ENCODE measurements at places on chromosomes 2 and 18.
A peak's percentile ranks its signal among the peaks of the same experiment; 100 is the strongest.

- DNase-seq, result no peak
These were observed 3.2 kb upstream of the SH3RF3 start for GRCh38 chr2:109125593-109126500.

GRCh38 chr2:64487256-64488049 lies 33.5 kb downstream of the LGALSL start:
- DNase-seq, result no peak

GRCh38 chr2:68569604-68570003 lies 73.8 kb upstream of the PROKR1 start:
- no peak for DNase-seq

DNA sequence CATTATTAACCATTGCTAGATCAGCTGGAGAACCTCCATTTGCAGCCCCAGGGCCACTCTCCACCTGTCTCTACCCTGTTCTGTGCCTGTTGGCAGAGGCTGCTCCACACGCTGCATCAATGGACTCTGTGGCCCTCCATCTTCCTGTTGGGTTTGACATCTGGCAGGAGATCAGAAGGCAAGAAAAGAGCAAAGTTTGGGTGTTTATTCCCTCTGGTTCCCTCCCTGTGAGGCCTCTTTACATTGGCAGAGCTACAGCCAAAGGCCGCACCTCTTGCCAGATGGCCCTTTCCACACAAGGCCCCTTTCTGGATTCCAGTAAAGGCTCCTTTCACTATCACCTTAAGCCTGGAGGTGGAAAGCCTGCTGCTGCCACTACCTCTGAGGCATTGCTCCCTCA lies 110.9 kb upstream of the RND3 start:
- peak; percentile 77 for DNase-seq

DNA sequence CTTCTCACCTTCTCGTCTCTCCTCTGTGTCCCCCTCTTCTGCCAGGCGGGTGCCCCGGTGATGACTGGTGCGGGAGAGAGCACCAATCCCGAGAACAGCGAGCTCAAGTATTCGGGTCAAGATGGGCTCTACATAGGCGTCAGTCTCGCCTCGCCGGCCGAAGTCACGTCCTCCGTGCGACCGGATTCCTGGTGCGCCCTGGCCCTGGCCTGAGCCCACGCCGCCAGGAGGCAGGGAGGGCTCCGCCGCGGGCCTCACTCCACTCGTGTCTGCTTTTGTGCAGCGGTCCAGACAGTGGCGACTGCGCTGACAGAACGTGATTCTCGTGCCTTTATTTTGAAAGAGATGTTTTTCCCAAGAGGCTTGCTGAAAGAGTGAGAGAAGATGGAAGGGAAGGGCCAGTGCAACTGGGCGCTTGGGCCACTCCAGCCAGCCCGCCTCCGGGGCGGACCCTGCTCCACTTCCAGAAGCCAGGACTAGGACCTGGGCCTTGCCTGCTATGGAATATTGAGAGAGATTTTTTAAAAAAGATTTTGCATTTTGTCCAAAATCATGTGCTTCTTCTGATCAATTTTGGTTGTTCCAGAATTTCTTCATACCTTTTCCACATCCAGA lies 31.3 kb downstream of the GATA6 start:
- no peak for DNase-seq

GRCh38 chr18:10482985-10483949 lies 28.8 kb downstream of the APCDD1 start:
- no peak for DNase-seq

DNA sequence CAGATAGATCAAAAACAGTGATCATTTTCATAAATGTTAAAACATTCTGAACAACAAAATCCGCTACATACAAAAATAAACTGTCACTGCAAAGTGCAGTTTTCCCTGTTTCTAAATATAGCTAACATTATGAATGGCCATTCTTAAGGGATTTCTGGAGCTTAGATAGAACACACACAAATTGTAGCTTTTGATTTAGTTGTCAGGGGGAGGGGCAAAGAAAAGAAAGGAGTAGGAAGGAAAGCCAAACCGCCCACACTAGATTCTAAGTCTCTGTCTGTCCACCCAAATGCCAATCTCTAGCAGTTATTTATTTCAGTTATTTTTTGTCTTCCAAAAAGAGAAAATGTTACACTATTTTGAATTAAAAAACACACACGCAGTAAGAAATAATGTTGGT lies 182.4 kb downstream of the CDH2 start:
- no peak for DNase-seq

DNA sequence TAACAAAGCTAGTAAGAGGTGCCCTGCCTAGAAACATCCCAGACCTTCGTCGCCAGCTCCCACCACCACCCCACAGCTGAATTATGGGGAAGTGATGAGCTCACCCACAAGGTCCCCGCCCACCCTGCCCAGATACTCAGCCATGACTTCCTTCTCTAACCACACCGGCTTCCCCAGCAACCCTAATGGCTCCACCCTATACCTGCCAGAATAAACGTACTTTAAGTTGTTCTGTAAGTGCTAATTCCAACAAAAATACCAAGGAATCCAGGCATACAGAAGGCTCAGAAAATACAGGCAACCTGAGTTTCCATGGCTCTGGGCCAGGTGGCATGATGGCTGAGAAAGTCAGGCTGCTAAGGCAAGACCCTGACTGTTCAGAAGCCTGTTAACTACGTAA lies 39.1 kb downstream of the TMEM163 start:
- DNase-seq, result no peak

- DNase-seq, result no peak
These were observed 42.0 kb downstream of the PARD6G start for GRCh38 chr18:80205294-80205693.

DNA sequence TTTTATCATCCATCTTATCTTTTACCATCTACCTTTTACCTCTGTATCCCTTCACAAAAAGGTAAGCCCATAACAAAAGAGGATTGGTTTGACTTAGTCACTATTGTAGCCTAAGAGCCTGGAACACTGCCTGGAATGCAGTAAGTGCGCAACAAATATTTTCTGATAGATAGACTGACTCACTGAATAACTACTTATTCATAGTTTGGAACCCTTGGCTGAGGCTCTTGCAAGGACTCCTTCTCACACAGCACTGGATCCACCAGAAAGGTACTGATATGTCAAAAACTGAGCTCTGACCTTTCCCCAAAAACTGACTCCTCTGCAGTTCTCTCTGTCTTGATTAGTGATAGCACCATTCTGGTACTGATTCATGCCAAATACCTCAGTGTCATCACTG lies 426.7 kb downstream of the SETBP1 start:
- DNase-seq, result no peak

DNA sequence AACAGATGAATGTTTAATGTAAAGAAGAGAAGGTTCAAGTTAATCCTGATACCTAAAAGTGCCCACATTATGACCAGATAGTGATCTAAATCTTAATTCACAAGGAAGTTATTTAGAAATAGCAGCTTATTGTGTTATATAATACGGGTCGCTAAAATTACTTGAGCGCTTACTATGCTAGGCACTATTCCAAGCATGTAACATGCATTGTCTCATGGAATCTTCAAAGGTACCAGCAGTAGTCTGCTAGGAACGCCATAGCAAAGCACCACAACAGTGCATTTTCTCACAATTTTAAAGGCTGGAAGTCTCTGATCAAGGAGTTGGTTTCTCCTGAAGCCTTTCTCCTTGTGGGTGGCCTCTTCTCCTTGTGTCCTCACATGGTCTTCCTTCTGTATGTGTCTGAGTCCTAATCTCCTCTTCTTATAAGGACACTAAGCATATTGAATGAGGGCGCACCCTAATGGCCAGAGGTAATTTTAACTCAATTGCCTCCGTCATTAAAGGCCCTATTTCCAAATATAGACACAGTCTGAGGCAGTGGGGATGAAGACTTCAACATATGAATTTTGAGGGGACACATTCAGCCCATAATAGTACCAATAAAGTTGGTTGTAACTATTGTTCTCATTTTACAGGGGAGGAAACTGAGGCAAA lies 118.4 kb downstream of the LRRC30 start:
- no peak for DNase-seq

GRCh38 chr2:136031711-136032110 lies 46.3 kb upstream of the DARS1 start:
- no peak for DNase-seq

GRCh38 chr18:38663270-38663669 lies 1097.7 kb upstream of the CELF4 start:
- DNase-seq, result no peak

GRCh38 chr2:129480790-129481189 lies 498.7 kb upstream of the RAB6C start:
- no peak for DNase-seq

DNA sequence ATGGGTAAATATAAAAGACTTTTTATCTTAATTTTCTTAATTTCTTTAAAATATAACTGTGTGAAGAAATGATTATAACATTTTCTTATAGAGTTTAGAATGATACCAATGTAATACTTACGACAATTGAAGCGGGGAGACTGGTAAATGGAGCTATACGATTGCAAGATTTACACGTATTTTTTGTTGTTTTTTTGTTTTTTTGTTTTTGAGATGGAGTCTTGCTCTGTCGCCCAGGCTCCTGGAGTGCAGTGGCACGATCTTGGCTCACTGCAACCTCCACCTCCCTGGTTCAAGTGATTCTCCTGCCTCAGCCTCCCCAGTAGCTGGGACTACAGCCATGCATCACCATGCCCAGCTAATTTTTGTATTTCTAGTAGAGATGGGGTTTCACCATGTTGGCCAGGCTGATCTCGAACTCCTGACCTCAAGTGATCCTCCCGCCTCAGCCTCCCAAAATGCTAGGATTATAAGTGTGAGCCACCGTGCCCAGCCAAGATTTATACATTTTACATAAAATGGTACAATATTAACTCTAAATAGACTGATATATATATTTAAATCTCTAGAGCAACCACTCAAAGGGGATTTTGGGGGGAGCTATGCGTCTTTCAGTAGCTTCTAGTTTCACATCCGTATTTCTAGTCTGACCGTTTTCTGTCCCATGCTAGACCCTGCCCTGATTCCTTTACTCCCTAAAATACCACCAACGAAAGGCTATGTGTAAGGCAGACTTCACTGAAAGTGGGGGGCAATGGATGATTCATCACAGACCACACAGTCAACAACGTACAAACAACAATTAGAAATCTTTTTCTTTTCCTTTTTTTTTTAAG lies 28.2 kb upstream of the ATG16L1 start:
- no peak for DNase-seq

DNA sequence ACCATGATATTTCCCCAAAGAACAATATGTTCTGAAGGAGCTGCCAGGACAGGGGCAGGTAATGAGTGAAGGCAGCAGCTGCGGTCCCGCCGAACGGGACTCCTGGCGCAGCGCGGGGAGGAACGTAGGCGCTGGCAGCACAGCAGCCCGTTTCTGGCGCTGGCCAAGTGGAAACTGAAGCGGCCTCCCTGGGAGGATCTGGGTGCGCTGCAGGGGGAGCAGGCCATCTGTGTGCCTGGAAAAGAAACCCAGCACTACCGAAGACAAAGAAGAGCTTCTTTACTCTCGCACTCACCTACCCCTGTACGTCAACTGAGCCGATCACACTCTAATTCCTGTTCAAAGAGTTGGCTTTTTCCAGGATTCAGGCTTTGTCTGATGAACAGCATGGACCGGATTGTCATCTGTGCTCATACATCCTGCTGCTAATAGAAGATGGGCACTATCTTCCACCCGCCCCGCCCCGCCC lies 11.8 kb downstream of the G6PC2 start:
- DNase-seq, result peak; percentile 64

DNA sequence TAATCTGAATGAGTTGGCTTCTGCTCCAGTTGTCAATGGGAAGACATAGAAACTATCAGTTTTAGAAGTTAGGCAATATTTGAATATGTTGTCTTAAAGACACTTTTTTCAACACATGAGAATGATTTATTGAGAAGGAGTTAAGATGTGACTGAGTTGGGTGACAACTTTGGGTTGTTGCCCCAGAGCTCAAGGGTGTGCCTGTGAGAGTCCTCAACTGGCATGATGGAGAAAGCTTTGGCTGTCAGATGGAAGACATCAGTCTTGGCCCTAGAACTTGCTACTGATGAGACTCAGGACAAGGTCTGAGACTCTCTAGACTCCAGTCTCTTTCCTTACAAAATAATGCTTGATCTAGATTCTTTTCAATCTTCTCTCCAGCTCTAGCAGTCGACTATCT lies 69.0 kb upstream of the CTAGE1 start:
- DNase-seq, result no peak

DNA sequence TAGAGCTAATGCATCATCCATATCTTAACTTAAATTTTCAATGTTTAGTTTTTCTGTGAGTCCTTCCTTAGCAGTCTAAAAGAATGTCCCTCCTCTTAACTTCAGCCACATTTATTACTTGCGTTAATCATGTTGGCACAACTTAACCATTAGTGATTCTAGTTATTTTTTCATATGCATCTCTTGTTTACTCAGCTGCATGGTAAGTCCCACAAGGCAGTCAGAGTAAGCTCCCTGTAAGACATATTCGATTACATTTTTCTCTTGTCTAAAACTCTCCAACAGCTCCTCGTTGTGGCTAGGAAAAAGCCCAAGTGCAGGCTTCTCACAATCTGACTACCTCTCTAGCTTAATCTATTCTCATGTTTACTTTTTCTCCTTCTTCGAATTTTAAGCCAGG lies 2045.3 kb upstream of the PIK3C3 start:
- no peak for DNase-seq

GRCh38 chr2:24360963-24361330 lies 611 bp upstream of the ITSN2 start:
- no peak for DNase-seq

- no peak for DNase-seq
These were observed 63.3 kb upstream of the CSRNP3 start for GRCh38 chr2:165406173-165406572.

DNA sequence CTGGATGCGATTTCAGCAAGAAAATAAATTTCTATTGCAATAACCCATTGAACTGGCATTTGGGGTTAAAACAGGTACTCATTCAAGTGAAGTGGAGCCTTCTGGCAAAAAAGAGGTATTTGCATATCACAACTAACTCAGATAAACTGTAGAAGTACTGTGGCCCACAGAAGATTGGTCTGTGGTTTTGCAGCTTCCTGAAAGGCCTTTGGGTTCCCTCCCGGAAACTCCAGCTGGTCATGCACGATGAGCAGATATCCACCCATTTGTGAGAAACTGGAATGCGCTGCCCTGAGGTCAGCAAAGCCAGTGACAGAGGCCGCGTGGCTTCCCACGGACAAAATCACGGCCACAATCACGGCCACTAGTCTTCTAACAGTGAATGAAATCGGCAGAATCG lies 106.3 kb downstream of the EPHA4 start:
- no peak for DNase-seq

GRCh38 chr2:46181306-46181705 lies 115.9 kb upstream of the EPAS1 start:
- no peak for DNase-seq

GRCh38 chr18:57404345-57404744 lies 30.8 kb upstream of the ONECUT2 start:
- DNase-seq, result no peak

GRCh38 chr2:114735126-114735525 lies 292.7 kb downstream of the DPP10 start:
- no peak for DNase-seq

DNA sequence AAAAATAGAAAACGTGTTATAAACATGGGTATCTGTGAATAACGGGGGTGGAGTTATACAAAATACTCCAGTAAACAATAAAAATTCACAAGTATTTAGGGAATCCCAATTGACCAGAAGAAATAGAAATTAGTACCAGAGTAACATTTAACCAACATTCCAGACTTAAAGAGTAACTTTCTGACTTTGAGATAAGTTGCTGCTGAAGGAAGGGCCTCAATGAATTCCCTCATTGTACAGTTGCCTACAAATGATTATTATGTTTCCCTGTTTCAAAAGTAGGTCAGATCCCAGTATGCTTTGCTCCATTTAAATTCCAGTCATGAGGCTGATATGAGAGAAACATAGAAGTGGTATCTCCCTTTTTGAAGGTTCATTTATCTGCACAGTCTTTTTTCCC lies 88.3 kb upstream of the KCNH7 start:
- no peak for DNase-seq
